Putamen (tissue), 1 donor: ENCODE measurements at places on chromosomes 11 and 22.
A peak's percentile ranks its signal among the peaks of the same experiment; 100 is the strongest.

GRCh38 chr11:109223451-109223850, 198.5 kb upstream of the C11orf87 start:
- DNase-seq, result no peak

GRCh38 chr11:72759468-72759985, 7.3 kb upstream of the ARAP1 start:
- DNase-seq, result no peak

DNA sequence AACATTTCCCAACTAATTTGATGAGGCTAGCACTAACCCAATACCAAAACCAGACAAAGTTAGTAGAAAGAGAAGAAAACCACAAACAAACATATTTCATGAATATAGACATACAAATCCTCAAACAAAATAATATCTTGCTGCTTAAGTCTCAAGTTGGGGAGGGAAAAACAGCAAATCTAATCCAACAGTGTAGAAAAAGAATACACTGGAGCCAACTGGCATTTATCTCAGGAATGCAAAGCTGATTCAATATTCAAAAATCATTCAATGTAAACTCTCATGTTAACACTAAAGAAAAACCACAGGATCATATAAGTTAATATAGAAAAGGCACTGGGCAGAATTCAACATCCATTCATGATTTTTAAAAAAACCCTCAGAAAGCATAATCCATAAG, 18.2 kb downstream of the GNB1L start:
- DNase-seq, result no peak

DNA sequence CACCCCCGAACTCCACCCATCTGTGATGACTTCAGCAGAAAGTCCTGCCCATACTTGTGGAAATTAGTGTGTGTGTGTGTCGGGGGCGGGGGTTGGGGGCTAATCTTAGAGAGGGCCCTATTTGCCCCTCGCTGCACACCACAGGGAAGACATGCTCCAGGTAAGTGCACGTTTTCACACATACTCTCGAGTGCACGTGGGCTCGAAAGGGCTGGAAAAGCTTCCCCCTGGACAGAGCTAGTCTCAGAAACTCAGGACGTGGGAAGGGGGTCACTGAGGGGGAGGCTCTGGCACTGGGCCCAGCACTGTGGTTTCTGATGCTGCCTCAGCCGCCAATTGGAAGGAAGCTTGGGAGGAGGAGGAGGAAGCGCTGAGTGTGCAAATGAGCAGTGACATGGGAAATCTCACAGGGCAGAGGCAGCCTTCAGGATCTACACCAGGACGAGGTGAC, 40.7 kb upstream of the CD82 start:
- DNase-seq, result no peak

DNA sequence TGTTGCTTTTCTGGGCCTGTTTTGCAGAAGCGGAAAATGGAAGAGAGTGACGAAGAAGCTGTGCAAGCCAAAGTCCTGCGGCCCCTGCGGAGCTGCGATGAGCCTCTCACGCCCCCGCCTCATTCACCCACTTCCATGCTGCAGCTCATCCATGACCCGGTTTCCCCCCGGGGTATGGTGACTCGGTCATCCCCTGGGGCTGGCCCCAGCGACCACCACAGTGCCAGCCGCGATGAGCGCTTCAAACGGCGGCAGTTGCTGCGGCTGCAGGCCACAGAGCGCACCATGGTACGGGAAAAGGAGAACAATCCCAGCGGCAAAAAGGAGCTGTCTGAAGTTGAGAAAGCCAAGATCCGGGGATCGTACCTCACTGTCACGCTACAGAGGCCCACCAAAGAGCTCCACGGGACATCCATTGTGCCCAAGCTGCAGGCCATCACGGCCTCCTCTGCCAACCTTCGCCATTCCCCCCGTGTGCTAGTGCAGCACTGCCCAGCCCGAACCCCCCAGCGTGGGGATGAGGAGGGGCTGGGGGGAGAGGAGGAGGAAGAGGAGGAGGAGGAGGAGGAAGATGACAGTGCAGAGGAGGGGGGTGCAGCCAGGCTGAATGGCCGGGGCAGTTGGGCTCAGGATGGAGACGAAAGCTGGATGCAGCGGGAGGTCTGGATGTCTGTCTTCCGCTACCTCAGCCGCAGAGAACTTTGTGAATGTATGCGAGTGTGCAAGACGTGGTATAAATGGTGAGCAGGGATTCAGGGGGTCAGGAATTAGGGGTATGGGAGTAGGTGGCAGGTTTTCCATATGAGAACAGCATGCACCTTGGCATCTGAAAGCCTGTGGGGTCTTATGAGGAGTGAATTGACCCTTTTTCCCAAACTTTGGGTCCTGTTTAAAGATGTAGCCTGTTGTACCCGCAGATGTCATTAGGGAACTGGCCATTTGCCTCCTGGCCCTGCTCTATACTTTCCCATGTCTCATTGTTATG, 15.9 kb upstream of the GRK2 start:
- no peak for DNase-seq

- no peak for DNase-seq
These were observed 49.7 kb downstream of the CCDC34 start for GRCh38 chr11:27313157-27313821.

- DNase-seq, result no peak
These were observed 49.5 kb downstream of the ARFGAP2 start for GRCh38 chr11:47127213-47127612.

DNA sequence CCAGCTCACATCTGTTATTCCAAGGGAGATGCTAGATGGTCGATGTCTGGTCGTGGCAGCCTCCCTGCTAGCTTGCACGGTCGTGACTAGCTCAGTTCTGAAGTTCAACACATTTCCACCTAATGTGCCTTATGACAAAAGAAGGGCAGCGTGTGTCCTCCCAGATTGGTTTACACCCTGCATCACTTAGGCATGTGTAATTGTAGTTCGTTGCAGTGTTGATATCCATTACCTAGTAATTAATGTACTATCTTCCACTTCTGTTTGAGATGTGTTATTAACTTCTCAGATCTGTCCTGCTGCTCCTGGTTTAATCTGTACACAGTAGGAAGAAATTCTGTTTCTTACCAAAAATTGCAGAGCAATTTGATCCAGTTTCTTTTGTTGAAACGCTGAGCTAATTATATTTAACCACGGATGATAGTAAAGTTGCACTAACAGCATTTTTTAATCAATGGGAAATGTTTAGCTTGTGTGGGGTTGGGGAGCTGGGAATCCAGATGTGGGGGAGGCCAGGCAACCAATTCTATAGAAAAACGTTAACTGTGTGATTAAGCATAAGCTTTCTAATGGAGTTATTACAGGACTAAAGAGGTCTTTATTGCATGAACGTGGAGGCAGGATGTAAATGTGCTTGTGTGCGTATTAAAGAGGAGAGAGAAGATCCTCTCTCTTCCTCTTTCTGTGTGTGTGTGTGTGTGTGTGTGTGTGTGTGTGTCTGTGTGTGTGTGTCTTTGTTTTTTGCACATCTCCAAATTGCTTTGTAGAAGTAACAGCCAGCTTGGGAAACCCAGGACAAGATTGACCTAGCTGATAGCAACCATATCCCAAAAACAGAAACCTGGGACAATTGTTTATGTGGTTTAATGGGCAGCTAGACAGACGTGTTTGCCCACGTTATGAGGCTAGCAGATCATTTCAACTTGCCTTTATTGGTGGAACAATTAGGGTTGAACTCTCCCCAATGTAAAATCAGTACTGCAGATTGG, 145.7 kb upstream of the TTC12 start:
- DNase-seq, result no peak

DNA sequence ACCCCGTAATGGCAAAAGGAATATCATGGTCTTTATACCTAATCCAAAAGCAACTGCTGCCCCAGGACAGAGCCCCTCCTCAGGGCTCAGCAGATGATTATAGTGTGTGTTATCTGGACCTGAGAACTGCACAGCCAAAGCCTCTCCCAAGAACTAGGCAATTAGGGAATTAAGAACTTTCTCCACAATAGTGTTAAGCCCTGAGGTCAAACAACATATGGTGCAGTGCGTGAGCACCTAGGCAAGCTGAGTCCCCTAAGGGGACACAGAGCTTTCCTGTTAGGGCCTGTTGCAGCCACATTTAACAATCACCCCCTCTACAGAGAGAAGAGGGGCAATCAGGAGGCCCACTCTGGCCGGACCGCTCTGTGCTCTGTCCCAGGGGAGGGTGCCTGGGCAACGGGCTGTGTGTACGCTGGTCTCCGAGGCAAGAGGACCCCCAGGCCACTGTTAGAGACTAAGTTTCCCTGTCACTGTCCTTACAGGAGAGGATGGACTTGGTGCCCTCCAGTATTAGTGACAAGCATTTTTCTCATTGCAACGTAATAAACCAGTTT, 1.4 kb upstream of the KCNJ5 start:
- DNase-seq, result no peak

- no peak for DNase-seq
These were observed 358.3 kb downstream of the NXPE2 start for GRCh38 chr11:115036406-115037180.

- DNase-seq, result no peak
These were observed 113.3 kb upstream of the SLC22A12 start for GRCh38 chr11:64477675-64478074.

- DNase-seq, result peak; percentile 18
These were observed 94.5 kb downstream of the PHF21A start for GRCh38 chr11:46026606-46027293.

DNA sequence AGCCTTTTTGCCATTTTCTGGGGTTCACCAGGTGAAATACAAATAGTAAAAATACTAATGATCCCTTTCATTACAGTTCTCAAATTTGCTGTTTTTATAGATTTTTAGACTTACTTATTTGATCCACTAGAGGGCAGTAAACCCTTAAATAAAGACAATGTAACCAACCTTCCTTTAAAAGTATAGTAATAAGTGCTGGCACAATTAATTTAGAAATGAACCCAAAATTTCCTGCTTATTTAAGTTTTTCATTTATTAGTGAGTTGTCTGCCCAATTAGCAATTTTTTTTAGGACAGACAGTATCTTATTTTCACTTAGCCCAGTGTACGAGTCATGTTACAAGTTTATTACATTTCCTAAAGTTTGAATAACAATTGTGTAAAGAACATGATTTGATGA, 4.7 kb downstream of the DDIAS start:
- no peak for DNase-seq

- DNase-seq, result no peak
These were observed 84.4 kb downstream of the KCNQ1 start for GRCh38 chr11:2529173-2529572.

- no peak for DNase-seq
These were observed 21.2 kb upstream of the PSMA1 start for GRCh38 chr11:14541192-14541947.

DNA sequence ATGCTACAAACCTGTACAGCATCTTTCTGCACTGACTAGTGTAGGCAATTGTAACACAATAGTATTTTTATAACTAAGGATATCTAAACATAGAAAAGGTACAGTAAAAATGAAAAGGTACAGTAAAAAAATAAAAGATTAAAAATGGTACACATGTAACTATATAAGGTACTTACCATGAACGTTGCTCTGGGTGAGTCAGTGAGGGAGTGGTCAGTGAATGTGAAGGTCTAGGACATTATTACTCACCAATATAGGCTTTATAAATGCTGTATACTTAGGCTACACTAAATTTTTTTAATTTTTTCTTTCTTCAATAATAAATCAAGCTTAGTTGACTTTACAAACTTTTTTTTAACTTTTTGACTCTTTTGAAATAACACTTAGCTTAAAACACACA, 59.9 kb downstream of the EIF3M start:
- no peak for DNase-seq

DNA sequence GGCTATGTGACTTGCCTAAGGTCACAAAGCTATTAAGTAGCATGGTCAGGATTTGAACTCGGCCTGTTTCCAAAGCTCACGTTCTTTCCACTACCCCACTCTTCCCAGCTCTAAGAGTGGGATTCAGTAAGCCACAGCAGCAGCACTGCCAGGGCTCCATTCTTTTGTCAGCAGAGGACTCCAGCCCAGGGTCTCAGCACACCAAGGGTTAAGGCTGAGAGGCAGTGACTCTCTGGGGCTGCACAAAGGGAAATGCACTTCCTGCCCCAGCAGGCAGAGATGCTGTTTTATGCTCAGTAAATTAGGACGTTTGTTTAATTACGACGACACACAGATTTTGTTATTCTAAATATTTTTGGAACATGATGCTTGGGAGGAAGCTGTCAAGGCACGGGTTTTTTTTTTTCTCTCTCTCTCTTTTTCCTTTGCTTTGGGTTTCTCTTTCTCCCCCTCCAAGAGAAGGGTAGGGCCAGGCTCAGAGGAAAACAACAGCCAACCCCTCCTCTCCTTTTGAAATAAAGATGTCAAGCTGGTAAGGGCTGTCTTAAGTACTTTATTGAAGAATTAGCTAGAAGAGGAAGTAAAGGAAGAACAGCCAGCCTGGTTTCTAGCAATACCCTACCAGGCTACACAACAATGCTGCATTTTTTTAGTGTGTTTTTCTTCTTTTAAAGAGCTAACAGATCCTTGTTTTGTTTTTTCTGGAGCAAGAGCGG, 2.8 kb downstream of the MYH9 start:
- no peak for DNase-seq

DNA sequence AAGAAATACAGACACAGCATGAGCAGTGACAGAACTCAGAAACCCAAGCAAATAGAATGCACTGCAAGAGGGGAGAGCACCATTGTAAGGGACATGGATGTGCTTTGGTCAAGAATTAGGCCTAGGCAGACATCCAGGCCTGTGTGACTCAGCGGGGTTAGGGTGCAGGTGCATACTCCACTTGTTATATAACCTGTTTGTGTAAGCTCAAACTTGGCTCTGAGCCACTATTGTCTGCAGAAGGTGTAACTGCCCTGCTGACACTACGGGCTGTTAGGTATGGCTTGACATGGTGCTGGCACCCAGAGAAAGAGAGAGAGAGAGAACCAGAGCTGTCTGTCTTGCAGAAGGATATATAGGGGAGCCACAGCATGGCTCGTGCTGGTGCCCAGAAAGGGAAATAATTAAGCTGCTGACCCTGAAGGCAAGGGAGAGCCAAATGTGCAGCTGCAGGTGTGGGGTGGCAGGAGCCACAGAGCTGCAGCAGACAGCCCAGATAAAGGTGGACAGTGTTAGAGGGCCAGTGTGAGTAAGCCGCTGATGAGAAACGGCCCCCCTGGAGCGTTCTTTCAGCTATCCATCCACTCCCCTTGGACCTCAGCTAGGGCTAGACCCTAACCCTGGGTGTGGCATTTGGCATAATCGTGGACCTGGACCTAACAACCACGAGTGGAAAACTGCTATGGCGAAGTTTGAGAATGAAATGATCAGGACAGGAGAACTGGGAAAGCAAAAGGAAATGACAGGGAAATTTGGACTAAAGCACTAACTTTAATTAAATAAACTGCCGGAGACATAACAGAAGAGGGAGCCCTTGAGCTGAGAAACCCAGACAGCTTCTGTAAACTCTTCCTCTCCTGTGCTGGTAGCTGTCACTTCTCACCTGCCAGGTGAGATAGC, 253.0 kb upstream of the CCDC179 start:
- DNase-seq, result no peak
